ENCODE measurements at places on chromosomes 3 and 15.

GRCh38 chr15:60681353-60681752, 202.4 kb upstream of the ICE2 start:
- no peak for DNase-seq

- DNase-seq, result no peak
These were observed 60.5 kb downstream of the TOP2B start for GRCh38 chr3:25604107-25604805.

DNA sequence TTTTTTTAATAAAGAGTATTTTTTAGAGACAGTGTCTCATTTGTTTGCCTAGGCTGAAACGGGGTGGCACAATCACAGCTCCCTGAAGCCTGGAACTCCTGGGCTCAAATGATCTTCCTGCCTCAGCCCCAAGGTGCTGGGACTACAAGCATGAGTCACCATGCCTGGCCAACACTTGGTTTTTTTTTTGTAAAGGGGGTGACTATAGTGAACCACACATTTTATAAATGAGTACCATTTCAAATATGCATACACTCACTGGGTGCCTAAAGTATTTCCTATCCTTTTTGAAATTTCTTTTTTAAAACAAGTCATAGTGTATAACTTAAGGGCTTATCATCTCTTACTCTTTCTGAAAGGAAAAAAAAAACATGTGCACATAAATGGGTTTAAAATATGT, 325.2 kb upstream of the MEIS2 start:
- no peak for DNase-seq

DNA sequence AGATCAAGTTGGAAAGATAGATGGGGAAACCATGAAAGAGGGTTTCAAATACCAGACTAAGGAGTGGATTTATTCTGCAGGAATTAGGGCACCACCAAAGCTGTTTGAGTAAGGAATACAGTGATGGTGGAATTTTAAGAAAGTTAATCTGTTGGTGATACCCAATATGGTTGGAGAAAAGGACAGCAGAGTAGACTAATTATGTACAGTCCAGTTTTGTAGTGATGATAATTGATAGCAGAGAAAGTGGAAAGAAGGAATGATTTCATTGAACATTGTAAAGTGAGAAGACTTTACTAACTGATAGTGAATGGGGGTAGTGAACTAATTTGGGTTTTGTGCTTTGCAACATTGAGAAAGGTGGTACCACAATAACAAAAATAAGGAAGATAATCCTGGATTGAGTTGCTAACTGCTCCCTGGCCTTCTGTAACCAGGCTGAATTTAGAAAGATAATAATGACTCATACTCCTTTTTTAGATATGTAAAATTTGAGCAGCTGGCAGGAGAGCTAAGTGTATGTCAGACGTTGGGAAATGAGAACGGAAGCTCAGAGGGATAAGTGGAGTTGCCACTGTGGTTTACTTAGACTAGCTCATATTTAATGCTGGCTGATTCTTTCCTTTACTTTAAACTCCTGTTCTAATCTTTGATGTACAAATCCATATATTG, 16.9 kb downstream of the TCAIM start:
- DNase-seq, result no peak

- no peak for DNase-seq
These were observed 53.0 kb downstream of the ZNF148 start for GRCh38 chr3:125322166-125322565.

- DNase-seq, result no peak
These were observed 383.7 kb upstream of the CFAP20DC start for GRCh38 chr3:59433546-59433945.

GRCh38 chr15:71512682-71513006, 297.7 kb upstream of the NR2E3 start:
- no peak for DNase-seq

DNA sequence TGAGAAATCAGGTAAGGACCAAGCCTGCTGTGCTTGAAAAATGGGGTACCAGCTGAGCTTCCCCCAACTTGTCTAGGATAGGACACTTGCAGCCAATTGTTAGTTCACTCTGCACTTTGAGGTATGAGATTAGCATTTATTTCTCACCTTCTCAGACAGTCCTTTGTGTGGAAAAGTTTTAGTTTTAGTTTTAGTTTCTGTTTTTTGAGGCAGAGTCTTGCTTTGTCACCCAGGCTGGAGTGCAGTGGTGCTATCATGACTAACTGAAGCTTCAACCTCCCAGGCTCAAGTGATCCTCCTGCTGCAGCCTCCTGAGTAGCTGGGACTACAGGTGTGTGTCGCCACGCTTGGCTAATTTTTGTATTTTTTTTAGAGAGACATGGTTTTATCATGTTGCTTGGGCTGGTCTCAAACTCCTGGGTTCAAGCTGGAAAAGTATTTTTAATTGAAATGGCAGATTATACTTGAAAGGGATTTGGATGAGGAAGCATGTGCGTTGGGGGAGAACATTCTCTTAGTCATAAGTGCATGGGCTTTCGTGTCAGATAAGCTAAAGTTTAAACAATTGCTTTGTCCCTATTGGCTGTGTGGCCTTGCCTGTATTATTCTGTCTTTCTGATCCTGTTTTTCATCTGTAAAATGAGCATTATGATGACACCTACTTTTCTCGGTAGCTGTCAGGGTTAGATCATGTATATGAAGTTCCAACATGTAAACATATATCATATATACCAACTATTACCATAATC, 25.2 kb upstream of the CCK start:
- no peak for DNase-seq

GRCh38 chr15:101447561-101448071, 41.9 kb downstream of the PCSK6 start:
- no peak for DNase-seq

DNA sequence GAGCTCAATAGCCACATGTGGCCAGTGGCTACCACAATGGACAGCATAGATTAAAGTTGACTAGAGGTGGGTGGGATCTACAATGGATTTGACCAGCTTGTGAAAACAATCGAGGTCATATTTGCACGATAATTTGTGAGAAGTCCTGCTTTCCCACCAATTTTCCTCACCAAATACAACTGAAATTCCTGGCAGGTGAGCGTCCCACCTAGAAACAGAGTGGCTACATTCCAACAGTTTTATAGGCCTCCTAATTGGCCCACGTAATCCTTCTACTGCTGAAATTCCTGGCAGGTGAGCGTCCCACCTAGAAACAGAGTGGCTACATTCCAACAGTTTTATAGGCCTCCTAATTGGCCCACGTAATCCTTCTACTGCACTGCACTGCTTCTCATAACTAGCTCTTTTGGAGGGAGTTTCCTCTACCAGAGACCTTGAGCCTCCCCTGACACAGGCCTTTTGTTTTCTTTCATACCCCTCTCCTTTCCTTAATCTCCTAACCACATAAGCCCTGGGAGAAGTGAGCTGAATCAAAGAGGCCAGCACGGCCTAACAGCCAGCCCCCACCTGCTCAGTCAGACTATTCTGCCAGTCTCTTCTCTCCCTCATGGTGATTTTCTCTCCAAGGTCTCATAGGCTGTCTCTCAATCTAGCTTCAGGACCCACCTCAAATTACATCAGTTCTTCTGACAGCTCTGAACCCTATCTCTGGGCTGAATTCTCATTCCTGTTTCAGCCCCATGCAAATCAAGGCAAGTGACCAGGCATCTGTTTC, 80.2 kb downstream of the BFSP2 start:
- no peak for DNase-seq
